ENCODE measurements at places on chromosomes 2 and 18. TPM values are rescaled to one million over a fixed set of nuclear protein-coding genes. Genes with fewer than 3 reads are reported as not detected.

MC5R gene
- total RNA-seq: 0.33 TPM

DOCK10 gene
- total RNA-seq: 32.1 TPM

SERPINB2 gene
- 2.0 TPM for total RNA-seq

ABHD1 gene
- 0.49 TPM for total RNA-seq

RSAD2 gene
- 7.9 TPM for total RNA-seq

ZBTB7C gene
- 15.1 TPM for total RNA-seq

LYG2 gene
- total RNA-seq: not detected

RNF149 gene
- total RNA-seq: 82.6 TPM

PLGLB1 gene
- total RNA-seq: 16.7 TPM

C1GALT1C1L gene
- 1.3 TPM for total RNA-seq

THADA gene
- total RNA-seq: 65.4 TPM

TOGARAM2 gene
- 0.55 TPM for total RNA-seq

B4GALT6 gene
- total RNA-seq: 11.7 TPM

SPC25 gene
- total RNA-seq: 13.1 TPM

GCG gene
- total RNA-seq: 0.99 TPM

NOL4 gene
- total RNA-seq: 72.9 TPM

DNER gene
- 83.2 TPM for total RNA-seq

CKAP2L gene
- total RNA-seq: 8.0 TPM

RNF144A gene
- 52.6 TPM for total RNA-seq

TTN gene
- 286 TPM for total RNA-seq

TLX2 gene
- 0.93 TPM for total RNA-seq

KIF5C gene
- 90.0 TPM for total RNA-seq

Data from camera-type eye (tissue), 1 donor.